ENCODE measurements at places on chromosomes 2 and 18.

- DNase-seq: no peak
Measured at GRCh38 chr2:130372833-130373807, 17.3 kb downstream of the PTPN18 start.

DNA sequence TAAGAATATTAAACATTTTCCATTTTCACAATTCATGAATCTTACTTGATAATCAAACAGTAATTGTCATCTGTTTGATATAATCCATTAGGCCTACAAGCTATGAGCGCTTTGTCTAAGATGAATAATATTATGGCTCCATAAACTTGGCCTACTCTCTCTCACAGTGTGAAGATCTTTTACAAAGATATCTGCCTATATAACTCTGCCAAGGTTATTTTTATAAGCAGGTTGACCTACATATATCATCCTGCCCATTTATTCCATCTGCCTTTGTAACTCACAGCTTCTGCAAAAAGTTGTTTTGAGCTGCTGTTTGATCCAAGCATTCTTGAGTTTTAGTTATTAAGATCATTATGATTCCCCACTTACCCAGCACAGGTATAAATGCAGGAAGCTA, 158.3 kb downstream of the PDE11A start:
- DNase-seq: no peak

DNA sequence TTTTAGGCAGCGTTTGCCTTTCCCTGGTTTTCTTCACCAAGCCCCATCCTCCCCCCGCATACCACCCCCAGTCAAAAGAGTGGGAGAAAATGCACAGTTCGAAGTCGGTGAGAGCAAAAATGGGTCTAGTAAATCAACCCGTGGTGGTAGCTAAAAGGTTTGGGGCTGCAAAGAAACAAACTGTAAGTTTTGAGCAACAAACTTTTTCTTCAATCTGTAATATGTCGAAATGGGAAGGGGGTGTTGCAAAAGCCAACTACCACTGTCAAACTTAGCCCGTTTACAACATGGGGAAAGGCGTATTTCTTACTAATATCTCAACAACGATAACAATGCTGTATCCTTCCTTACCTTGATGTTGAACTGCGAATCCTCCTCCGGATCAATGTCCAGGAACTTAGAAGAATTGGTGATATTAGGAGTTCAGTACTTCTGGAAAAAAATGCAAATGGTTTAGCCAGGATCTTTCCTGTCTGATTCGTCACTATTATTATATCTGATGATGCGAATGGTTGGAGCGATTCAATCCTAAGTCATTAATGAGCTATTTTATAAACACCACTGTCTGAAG, 2.4 kb upstream of the SATB2 start:
- no peak for DNase-seq

GRCh38 chr2:60555783-60556139, 2.3 kb upstream of the BCL11A start:
- no peak for DNase-seq

- no peak for DNase-seq
Measured at GRCh38 chr2:72081451-72081850, 66.2 kb downstream of the CYP26B1 start.

DNA sequence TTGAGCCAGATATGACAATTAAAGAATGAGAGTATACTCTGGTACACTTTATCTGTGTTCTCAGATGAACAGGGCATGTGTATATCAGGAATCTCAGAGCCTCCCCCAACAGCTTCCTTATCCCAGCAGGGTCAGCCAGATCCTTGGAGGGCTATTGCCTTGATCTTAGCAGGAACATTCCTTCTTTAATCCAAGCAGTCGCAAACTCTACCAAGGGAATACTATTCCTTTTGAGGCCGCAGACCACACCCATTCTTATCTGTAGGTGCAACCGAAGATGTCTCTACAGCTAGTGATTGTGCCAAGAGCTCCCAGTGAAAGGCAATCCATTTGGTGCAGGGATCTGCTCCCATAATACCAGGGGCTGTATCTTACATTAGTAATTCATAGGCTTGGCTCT, 118.3 kb upstream of the DOK6 start:
- no peak for DNase-seq

DNA sequence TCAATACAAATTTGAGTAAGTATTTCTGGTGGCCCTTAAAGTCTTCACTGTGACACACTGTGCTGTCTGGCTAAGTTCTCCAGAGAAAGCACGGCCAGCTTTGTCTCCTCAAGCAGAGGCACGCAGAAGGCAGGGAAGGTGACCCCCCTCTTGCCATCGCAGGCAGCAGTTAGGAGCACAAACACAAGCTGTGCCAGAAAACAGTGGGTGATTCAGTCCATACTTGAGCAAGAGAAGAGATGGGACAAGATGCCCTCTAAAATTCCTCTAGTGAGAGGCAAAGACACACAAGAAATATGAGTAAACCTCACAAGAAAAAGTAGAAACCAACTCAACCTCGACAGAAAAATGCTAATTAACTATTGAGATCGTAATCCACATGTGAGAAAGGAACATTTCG, 9.8 kb downstream of the MCEE start:
- DNase-seq: no peak

DNA sequence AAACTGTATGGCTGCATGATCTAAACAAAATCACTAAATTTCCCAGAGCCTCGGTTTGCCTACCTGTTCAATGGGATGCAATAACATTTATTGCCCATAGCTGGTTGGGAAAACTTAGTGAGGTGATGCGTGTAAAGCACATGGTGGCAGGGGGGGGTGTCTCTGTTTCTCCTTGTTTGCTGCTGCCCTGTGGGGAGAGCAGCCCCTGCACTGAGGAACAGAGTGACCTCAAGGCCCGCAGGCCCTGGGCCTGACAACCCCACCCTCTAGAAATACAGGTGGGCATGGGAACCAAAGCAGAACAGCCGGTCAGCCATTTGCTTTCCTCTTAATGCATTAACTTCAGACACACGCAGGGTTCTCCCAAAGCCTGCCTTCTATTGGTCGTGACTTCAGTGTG, 55.1 kb upstream of the SLC66A3 start:
- DNase-seq: no peak

DNA sequence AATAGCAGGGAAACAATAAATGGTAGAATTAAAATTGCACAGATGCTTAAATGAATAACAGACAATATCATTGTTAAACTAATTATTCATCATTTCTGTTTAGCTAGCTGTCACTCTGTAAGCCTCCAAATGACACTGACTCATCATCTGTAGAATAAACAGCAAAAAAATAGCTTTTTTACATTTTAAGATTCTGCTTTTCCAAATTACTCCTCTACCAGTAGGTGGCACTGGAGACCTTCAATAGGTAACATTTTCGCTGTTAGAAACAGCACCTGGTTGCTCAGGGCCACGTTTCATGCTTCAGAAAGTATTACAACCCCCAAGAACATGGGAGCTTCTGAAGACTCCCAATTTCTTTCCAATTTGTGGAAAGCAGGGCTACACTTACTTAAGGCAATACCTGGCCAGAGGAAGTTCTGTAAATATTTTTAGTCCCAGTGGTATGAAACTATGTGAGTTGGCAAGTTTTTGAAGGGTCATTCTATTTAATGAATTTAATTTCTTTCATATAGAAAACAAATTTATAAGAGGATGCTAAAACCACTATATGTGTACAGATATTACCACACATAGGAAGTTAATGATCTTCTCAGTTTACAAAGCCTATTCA, 45.4 kb downstream of the TTN start:
- DNase-seq: peak; percentile 20

Measured in NCI-H1417 treated with DMSO at 0.1 percent for 48 hours (cell line).